ENCODE measurements at places on chromosomes 2 and 18.
A peak's percentile ranks its signal among the peaks of the same experiment; 100 is the strongest.

- peak; percentile 13 for DNase-seq
Measured at GRCh38 chr2:217800433-217801114, 202.2 kb downstream of the TNS1 start.

DNA sequence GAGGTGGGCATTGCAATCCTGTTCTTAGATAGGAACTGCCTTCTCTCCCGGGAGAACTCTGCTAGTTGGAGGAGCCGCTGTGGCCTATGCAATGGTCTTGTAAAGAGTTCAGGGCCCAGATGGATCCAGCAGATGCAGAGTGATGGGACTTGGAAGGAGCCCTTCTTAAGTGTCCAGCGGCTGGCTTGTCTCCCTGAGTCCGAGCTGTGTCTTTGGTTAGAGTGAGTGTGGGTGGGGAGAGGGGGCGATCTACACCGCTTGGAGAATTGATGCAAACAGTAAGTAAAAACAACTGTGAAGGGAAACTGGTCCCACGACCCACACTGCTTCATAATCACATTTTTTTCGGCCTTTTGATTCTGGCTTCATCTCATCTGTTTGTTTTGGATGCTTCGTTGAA is 89.8 kb upstream of the CYRIA start:
- no peak for DNase-seq

DNA sequence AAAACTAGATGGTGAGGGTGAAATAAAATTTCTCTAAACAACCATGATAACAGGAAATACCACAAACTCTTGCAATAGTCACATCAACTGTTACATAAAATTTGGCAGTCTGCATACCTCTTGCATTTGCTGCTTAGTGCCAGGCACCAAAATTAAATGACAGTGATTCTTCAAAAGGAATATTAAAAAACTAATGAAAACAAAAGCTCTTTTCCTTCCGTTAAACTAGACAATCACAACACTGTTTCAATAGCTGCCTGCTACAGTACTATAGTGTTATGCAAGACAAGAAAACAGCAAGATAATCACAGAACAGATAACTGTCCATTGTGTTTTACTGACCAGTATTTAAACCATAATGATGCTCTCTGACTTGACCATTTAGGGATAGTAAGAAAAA is 239.0 kb upstream of the SMAD7 start:
- DNase-seq, result no peak

DNA sequence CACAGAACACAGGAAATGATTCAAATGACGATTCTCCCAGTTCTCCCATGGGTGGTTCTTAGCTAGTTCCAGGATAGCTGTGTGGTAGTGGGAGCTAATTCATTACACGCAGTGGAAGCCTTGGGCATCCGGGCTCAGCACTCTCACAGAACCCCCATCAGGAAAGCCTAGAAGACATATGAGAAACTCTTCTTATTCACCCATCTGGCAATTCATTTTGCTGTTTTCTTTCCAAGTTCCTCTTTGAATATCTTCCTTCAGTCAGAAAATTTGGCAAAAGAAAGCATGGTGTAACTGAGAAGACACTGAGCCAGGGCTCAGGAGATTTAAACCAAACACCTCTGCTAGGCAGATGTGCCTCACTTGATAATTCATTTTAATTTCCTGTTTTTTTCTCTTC is 85.2 kb upstream of the FN1 start:
- DNase-seq, result no peak

GRCh38 chr2:1571477-1572417 is 158.5 kb downstream of the TPO start:
- DNase-seq, result no peak

DNA sequence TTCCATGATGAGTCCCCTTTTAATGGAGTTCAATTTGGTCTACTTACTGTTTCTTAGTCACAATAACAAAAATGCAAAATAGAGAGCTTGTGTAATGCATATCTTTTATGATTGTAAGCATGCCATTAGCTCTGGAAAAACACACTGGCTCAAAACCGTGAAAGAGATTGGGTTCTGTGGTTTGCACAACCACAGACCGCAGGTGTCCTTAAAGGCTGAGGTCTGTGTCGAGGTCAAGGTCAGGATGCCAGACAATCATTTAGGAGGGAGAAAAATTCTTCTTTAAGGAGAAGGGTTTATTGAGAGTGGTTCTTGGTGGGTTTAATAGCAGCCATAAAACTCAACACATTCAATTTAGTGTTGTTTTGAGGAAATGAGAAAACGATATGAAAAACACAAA is 487.2 kb downstream of the GALR1 start:
- no peak for DNase-seq

DNA sequence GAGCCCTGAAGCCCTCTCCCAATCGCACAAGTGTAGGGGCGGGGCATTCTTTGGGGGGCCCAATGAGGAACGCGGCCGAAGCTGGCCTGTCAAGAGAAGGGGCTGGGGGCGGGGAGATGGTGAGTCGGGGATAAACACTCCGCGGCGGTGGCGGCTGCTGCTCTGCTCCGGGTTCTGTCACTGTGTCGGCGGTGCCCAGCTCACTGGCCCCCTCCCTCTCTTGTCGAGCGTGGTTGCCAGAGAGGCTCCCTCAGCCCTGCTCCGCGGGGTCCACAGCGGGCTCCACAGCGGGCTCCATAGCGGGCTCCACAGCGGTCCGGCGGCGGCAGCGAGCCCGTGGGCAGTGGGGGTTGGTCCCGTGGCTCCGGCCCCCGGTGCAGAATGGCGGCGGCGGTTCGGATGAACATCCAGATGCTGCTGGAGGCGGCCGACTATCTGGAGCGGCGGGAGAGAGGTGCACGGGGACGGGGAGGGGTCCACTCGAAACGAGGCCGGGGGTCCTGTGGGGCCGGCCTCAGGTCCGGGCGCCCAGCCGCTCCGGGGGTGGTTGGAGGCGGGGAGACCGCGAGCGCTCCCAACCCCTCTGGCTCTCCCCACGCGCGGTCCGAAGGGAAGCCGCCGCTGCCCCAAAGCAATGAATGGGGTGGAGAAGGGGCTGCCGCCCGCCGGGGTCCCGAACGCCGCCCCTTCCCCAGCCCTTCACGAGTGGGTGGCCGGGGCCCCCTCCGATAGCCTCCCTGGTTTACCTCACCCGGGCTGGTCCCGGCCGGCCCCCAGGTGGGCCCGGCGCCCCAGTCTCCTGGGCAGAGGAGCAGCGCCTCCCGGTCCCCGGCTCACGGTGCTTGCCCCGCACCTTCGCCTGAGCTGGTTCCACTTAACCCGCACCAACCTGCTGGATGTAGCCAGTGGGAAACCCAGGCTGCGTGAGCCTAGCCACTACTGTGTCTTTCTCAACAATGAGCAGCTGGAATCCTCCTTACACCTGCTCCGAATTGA is at the start of gene MXD1:
MXD1 (plus strand) TSS at position 160 of the 996 bp plus-strand sequence; CDS start at position 382, 222 bp downstream.
- DNase-seq, result peak; percentile 31

DNA sequence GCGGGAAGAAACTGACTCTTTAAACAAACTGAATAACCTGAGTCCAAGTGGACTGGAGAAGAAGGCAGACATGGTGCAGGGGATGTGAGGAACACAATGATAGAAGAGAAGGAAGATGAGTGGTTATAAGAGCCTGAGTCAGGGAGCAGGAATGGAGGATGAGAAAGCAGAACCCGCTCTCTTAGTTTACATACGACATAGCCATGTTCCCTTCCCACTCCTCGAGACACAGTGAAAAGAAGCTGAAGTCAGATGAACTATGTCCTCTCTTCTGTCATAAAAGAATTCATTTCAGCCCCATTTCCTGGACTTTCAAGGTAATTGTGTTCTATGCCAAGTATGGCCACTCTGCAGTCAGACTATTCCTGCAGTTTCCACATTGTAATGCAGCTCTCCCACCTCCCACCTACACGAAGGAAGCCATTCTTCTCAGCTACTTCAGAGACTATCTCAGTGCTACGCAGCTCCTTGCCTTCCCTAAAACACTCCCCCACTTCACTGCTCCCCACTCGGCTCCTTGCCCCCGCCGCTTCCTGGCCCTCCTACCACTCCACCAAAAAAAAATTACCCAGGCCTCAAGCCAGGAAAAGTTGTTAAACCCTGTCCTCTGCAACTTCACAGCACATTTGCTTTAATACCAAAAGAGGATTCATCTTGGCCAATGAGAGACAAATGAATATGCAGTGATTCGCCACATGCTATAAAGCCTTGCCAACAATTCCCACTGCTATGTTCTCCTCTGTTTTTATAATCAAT is 323.4 kb upstream of the EPHA4 start:
- DNase-seq, result no peak

- no peak for DNase-seq
Measured at GRCh38 chr2:204885747-204886146, 340.5 kb downstream of the PARD3B start.

- no peak for DNase-seq
Measured at GRCh38 chr18:48762836-48763718, 187.7 kb downstream of the SMAD7 start.

DNA sequence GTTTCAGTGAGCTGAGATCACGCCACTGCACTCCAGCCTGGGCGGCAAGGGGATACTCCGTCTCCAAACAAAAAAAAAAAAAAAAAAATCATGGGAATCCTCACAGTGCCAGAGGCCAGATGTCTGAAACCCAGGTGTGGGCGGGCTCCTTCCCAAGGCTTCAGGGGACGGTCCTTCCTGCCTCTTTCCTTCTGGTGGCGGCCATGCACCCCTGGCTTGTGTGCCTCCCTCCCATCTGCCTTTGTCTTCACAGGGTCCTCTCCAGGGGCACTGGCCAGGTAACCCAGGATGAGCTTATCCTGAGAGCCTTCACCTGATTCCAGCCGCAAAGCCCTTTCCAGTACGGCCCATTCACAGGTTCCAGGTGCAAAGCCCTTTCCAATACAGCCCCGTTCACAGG is 40.9 kb upstream of the GPC1 start:
- DNase-seq, result peak; percentile 2

DNA sequence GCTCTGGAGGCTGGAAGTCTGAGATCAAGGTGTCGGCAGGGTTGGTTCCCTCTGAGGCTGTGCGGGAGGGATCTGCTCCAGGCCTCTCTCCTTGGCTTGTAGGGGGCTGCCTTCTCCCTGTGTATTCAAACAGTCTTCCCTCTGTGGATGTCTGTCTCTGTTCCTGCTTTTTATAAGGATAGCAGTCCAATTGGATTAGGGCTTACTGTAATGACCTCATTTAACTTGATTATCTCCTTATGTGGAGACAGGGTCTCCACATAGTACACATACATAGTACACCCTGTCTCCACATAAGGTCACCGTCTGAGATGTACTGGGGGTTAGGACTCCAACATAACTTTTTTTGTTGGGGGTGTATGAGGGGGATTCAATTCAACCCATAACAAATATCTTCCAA is 30.5 kb downstream of the TCF7L1 start:
- DNase-seq, result no peak

DNA sequence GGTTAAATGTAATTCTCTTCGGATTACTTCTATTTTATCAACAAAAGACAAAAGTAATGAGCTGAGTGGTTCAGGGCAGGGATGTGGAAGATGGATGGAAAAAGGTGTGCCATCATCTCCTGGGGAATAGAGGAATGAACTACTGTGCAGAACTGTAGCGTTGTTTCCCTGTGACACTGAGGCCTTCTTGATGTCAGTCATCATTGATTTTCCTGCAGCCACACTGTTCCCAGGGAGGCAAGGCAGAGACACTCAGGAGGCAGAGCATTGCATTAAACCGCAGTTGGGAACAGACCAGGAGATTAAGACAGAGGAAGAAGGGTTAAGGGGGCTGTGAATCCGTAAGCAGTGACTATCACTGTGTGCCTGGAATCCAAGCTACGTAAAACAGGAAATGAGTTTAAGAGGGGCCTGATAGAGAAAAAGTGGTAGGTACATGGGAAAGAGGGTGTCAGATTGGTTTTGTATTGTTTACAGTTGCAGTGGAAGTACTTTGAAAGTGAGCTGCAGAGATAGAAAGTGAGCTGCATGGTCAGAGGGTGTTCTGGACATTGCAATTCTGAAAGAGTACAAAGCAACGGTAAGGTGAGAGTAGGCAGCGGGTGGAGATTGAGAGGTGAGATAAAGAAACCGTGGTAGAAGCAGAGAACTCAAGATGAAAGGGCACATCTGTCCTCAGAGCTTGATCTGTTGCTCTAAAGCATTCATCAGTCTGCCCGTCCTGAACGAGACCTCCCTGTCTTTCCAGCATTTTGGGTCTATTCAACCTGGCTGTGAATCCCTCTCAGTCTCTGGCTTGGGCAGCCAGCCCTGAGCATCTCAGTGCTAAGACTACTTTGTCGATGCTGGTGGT is 793.4 kb upstream of the CELF4 start:
- no peak for DNase-seq

GRCh38 chr2:85439025-85439472 is 20.5 kb downstream of the SH2D6 start:
- DNase-seq, result no peak

GRCh38 chr2:149169656-149170055 is 131.2 kb downstream of the LYPD6B start:
- no peak for DNase-seq

DNA sequence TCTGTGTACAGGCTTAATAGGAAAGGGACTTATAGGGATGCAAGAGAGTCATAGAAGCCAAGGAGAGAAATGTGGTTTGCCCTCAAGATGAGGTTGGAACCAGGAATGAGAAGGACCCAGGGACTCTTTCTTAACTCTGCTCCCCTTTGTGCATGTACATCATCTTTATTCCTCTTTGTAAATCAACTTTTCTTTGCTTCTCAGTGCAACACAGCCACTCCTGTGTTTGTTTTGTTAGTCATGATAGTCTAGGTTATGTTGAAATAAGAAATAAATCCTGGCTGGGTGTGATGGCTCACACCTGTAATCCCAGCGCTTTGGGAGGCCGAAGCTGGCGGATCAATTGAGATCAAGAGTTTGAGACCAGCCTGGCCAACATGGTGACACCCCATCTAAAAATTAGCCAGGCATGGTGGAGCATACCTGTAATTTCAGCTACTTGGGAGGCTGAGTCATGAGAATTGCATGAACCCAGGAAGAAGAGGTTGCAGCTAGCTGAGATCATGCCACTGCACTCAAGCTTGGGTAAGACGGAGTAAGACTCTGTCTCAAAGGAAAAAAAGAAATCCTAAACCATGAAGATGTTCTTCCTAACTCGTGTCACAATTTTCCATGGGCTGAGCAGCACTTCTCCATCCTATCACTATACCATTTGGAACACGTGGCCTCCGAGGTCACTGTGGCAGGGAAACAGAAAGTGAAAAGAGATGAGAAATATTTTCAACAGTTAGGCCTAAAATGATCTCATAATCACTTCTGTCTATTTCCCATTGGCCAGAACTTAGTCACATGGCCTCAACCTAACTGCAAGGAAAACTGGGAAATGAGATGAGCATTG is 73.0 kb upstream of the TMEM17 start:
- DNase-seq, result no peak

DNA sequence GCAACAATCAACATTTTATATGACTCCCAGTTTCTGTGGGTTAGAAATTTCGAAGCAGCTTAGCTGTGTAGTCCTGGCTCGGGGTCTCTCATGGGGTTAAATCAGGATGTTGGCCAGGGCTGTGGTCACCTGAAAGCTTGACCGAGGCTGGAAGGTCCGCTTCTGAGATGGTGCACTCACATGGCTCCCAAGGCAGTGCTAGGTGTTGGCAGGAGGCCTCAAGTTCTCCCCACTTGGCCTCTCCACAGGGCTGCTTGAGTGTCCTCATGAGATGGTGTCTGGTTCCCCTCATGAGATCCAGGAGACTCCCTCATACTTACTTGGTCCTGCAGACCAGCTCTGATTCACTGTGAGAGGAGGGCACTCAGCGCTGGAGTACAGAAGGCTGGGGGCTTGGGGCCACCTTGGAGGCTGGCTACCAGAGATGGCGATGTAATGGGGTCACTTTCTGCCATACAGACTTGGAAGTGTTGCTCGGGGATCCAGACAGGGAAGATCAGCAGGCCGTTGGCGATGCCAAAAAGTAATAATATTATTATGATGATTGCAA is 98.8 kb downstream of the INHBB start:
- DNase-seq, result no peak

GRCh38 chr2:12035956-12036639 is 289.7 kb downstream of the LPIN1 start:
- no peak for DNase-seq
